ENCODE measurements at places on chromosomes 2 and 18.

DNA sequence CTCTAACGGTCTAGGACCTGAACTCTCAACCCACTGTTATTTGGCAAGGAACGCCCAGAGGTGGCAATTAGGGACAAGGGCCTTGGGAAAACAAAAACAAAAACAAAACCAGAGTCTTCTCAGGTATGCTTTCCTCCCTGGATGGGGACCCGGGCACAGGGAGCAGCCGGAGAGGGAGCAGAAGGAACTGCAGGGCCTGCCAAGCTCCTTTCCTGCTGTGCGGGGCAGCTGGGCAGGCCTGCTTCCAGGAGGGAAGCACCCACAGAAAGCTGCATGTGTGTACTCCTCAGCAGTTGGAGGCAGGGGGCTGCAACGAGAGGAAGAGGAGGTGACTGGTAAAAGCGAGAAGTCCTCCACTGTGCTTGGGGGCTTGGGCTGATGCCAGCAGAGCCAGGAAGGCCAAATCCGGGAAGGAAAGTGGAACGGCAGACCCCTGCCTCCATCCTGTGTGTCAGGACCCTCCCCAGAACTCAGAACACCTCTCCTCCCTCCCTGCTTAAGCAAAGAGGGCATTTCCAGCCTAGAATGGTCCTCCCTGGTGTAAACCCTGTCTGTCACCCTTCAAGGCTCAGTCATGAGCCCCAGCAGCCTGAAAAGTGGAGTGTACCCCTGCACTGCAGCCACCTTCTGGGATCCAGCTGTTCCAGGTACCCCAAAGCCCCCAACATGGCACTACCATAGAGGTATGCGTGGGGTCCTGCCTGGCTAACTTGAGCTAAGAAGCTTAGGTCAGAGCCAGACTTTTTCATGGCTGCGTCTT lies 56.3 kb downstream of the DNMT3A start:
- no peak for DNase-seq

- no peak for DNase-seq
Measured at GRCh38 chr18:68316636-68317035, 398.3 kb downstream of the TMX3 start.

DNA sequence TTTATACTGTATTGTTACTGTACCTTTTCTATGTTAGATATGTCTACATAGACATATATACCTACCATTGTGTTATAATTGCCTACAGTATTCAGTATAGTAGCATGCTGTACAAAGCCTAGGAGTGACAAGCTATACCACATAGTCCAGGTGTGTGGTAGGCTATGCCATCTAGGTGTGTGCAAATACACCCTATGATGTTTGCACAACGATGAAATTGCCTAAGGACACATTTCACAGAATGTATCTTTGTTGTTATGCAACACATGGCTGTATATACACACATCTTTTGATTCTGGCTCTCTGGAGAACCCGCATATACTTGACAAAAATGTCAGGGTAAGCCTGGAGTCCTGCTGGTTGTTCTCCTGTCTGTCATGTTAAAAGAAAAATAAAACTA lies 85.1 kb downstream of the BCL2L11 start:
- no peak for DNase-seq

- DNase-seq: peak; percentile 66
Measured at GRCh38 chr2:26942543-26943295, 27.7 kb upstream of the MAPRE3 start.

DNA sequence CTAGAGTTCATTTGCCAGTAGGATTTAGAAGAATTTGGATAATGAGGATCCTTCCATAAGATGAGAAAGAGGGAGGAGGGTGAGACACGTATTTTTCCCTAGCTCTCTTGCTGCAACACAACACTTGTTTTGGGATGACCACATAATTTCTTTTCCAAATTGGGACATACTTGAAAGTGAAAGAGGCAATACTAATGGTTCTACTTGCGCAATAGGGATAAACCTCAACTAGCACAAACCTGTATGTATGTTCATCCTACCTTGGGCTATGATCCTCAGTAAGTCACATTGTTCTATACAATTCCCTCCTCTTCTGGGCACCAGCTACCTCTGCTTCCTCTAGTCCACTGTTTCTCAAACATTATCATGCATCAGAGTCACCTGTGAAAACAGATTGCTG lies 1208.8 kb upstream of the LRRTM1 start:
- no peak for DNase-seq

DNA sequence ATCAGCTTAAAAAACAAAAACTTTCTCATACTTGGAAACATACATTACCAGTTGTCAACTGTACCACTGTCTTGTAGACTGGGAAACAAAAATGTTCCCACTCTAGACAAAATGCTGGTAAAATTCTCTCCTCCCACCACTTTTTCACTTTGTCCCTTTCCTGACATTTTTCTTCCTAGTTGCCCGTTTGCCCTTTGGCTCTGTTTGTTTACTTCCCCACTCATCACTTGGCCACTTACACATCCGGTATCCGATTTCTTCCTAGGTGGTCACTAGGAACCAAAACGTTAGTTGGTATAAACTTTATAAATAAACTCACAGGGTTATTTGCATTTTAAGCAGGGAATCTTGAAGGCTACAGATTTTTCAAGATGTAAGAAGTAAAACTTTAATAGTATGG lies 84.9 kb downstream of the METTL4 start:
- no peak for DNase-seq

GRCh38 chr2:236639461-236640235 lies 70.0 kb downstream of the ACKR3 start:
- DNase-seq: no peak

GRCh38 chr2:101962309-101962708 lies 29.5 kb upstream of the IL1R2 start:
- DNase-seq: no peak

DNA sequence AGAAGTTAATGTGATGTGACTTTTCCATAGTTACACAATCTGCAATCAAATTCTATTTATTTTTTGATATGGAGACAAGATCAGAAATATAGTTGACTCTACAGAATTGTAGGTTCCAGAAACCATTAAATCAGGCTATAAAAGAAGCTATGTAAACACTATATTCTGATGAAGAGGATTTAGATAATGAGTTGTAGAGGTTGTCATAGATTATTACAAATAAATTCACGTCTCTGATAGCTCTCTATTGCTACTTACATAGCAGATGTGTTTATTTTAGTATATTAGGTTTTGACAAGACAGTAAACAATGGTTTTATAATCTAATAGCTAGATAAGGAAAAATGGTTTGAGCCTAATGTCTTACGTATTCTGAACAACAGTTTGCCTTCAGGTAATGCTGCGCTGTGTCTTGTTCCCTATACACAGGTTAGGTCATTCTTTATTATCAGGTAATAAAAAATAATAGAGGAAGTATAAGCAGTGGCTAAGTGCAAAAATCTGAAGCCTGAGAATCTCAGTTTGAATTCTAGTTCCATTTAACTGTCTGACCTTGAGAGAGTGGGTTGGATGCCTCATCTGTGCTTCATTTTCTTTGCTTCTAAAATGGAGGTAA lies 93.4 kb downstream of the PPP1R1C start:
- no peak for DNase-seq

DNA sequence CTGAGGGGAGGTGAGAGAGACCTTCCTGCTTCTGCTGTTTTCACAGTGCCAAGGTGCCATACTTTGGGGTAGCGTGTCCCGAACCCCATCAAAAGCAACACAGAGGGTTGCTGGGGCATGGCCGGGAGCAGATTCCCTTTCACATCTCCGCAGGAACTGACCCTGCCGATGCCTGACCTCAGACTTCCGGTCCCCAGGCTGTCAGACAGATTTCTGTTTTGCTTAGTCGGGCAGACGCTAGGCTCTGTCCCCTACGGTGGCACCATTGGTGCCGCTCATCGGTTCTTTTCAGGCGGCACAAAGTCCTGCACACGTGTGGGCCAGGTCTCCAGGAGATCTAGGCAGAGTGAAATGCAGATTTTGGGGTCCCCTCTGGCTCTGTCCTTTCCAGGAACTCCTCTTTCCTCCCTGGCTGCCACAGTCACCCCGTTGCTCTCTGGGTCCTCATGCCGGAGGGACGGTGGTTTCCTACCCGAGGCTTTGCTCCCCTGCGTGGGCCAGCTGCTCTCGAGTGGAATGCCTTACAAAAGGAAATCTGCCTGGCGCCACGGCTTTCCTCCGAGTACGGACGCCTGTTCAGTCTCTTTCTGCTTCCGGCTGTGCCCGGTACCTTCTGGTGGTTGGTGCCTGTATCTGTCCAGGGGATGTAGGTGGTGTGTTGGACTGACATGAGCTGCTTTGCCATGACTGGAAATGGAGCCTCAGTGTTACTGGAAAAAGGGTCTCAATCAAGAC lies 39.3 kb downstream of the RTP5 start:
- no peak for DNase-seq

DNA sequence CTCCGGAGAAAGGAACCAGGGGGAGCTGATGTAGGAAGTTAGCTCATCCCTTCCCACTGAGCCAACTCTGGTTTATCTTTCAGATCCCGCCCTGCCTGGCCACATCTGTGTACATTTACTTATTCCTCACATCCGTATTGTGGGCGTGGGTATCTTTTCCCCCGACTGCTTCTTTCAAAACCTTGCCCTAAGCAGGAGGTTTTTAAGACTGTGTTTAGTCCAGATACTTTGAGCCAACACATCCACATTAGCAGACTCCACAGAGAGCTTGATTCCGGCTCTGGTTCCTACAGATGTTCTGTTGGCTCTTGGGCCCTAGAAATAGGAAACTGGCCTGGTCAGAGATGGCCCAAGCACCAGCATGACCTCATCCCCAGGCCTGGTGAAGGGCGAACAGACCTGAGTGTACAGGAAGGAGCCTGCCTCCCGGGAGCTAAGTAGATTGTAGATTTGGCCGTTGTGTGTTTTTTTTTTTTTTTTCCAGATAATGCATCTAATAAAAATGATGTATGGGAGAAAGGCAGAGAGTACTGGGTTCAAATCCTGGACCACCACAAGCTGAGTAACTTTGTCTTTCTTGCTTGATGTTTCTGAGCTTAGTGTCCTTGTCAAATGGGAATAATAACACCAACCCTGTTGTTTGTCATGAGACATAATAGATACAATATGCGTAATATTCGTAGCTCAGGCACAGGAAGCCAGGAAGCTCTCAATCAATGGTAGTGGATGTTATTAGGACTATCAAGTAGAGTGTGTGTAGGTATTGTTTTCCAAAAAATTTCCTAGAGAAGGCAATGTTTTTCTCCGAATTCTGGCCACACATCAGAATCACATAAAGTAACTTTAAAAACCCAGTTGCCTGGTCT lies 92.3 kb downstream of the PRKCE start:
- no peak for DNase-seq

DNA sequence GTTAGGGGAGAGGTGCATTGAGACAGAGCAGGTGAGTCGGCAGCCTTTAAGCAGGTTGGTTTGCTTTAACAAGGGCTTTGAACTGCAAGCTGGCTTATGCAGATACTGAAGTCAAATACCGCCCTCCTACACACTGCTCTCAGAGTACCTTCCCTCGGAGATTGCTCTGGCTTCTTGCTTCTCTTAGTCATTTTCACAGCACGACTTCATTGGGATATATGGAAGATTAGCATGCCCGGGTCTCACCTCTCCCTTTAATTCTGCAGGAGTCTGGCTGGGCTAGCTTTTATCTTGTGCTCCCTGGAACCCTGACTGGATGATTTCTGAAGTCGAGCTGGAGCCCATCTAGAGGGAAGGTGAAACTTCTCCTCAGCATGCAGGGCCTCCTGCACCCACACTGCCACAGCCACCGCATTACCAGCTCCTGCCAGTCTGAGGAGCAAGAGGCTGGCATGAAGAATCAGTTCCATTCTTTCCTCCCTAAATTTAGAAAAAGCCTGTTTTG lies 395.5 kb upstream of the HNRNPA3 start:
- no peak for DNase-seq

DNA sequence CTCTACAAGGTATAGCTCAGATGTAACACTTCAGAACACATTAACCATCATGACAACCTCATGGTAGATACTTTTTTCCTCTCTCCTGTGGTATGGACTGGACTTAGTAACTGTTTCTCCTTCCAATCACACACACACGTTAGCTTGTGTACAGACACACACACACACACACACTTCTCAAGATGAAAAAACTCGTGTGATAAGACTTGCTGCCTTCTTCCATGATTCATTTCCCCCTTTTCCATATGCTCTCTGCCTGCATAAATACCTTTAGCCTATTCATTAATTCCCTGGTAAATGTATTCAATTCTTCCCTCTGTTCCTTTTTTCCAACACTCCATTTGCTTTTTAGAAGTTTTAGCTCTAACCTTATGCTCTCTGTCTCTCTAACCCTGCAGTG lies 118.9 kb upstream of the TANK start:
- no peak for DNase-seq

DNA sequence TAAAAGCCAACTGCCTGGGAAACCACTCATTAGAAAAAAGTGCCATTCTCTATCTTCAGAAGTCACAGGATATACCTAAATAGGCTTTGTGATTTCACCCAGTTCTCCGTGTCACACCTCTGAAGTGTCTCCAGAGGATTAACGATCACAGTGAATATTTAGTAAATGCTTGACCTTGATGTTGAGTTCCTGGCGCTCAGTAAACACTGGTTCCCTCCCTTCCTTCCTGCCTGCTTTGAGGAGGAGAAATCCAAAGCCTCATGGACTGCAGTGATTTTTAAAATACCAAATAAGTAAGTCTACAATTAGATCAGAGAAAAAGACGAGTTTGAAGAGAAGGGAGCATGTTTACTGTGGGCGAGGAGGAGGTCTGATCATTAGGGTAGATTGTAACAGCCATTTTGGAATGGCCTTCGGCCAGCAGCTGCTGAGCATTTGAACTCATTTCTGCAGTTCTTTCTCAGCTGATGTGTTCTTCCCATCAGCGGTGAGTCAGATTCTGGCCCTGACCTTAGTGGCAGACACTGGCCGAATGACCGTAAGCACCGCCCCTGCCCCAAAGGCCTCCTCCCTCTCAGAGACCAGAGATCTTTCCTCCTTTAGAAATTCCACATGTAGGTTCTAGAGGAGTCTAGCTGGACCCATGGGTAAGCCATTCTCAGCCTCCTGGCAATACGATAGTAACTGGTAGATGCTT lies 62.1 kb upstream of the SLC16A14 start:
- DNase-seq: peak; percentile 27

DNA sequence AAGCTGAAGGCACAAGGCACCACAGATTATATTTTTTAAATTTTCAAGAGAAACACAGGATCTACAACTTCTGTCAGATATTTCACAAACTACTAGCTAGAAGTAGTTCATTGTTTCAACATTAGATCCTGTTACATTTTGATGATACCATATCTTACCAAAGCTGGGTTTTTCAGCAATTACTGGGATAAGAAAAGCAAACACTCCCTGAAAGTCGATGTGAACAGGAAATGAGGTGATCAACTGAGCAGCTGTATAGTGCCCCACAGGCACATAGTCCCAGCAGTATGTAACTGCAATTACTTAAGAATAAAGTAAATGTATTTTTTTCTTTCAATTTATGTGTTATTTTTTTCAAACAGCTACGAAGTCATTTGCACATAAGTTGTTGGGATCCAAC lies 103.5 kb downstream of the DNER start:
- DNase-seq: no peak
